ENCODE measurements at places on chromosomes 6 and 20.

DNA sequence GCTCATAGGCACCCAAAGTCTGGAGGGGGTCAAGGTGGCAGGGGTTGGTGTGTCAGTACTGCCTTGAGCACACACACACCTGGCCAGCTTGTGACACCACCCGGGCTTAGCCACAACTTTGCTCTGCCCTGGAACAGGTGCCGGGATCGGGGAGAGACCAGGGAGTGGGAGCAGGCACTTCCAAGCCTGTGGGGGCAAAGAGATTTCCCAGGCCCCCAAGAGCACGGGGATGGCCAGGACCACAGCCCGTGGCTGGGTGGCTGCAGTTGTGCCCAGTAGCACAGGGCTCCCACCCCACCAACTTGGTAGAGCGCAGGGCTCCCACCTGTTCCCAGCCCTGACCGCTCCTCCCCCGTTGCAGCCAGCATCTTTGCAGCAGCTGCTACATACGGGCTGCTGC lies 40.4 kb downstream of the WASF1 start:
- no peak for DNase-seq

GRCh38 chr6:126060400-126060799 lies 74.1 kb downstream of the TRMT11 start:
- DNase-seq: no peak

GRCh38 chr20:57470212-57470522 lies 54.8 kb downstream of the CTCFL start:
- no peak for DNase-seq

- no peak for DNase-seq
These were observed 41.7 kb upstream of the TTPAL start for GRCh38 chr20:44433751-44434538.

DNA sequence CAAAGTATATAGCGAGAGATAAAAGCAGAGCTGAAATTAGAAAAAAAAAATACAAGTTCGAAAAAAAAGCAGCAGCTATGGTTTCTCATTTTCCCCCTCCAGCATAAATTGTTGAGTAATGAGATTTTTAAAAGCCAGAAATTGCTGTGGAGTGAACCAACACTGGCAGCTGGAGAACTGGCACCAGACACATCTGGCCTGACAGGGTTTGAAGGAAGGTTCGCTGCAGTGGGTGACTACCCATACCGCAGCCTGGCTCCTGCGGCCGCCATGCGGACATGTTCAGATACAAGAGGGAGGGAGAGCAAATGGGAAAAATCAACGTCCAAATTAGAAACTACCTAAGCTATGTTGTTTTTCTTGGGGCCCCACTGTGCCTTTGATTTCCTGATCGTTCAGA lies 3.3 kb downstream of the APCDD1L start:
- DNase-seq: no peak

DNA sequence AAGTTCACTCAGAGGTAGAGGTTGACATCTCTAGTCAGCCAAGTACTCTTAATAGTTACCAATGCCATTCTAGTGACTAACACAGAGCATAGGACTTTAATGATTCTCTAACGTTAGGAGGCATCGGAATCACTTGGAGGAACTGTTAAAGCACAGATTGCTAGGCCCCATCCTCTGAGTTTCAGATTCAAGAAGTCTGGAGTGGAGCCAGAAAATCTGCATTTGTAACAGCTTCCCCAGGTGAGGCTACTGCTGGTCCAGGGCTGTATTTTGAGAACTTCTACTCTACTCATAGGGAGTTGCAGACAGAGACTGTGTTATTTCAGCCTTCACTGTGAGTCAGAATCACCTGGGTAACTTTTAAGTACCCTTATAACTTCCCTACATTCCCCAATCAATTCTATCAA lies 5.7 kb downstream of the LMBRD1 start:
- no peak for DNase-seq

GRCh38 chr6:134047124-134047523 lies 5.3 kb downstream of the SLC2A12 start:
- DNase-seq: no peak

All from CD4-positive, alpha-beta T cell treated with Interleukin-21 for 1 hour (primary cell).